ENCODE measurements at places on chromosomes 4 and X.

DNA sequence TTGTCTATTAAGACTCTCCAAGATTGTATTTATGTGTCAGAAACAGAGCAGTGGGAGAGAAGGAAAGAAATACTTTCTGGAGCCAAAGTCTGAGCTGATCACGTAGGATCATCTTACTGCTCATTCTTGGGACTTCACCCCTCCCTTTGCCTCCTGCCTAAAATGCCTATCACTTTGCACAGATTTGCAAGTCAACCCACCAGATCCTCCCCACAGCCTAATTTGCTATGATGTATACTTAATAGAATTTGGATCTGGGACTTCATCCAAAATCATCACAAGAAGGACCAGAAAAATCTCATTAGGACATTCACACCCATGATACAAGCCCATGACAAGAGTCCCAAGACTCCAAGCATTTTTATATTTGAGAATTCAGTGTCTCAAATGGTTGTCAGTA lies 290.2 kb downstream of the FBXW7 start:
- no peak for DNase-seq

DNA sequence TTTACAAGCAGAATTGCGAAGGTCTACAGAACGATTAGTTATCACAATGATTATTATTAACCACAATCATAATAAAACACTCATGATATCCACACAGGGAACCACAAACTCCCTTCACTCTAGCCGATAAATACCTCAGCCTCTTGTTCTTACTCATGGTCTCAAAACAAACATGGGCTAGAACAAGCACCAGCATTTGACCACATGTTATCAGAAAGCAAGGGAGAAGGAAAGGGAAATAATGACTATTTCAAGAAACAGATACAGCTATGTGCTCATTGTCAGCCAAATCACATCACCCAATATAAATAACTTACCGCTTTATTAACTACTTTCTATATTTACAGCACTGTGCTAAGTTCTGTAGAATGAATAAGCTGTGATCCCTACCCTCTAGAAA lies 663.2 kb upstream of the HTR2C start:
- no peak for DNase-seq

DNA sequence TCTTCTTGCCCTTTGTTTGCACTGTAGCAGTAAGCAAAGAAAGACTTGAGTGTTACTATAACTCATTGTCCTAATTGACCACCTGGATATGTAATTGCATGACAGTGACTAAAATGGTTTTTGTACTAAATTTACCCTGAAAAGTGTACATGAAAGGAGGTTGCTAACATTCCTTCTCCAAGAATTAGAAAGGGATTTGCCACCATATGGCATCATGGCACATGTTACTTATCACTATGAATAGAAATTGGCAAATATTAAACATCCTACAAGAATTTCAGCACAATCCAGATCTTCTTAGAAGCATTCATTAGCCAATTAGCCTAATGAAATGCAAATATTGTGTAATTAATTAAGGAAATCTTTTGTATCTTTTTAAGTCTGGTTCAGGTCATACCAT lies 834.2 kb downstream of the STPG2 start:
- DNase-seq: no peak

DNA sequence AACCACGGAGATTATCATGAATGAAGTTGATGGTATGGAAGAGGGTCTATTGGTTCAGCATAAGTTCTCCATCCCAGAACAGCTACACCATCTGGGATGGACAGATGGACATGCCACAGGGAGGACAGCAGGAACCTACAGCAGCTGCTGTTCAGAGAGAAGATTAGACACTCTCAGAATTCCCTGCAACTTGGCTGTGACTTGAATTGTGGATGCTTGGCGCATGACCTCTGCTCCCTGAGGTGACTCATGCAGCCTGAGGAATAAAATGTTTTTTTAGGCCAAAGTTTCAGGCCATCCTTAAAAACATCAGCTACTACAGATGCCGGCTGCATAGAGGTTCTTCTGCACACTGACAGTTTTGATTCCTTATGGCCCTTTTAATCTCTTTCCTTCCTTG lies 97.3 kb downstream of the RS1 start:
- DNase-seq: no peak
